ENCODE measurements at places on chromosomes 2 and 18. TPM values are rescaled to one million over a fixed set of nuclear protein-coding genes. Genes with fewer than 3 reads are reported as not detected.

DNA sequence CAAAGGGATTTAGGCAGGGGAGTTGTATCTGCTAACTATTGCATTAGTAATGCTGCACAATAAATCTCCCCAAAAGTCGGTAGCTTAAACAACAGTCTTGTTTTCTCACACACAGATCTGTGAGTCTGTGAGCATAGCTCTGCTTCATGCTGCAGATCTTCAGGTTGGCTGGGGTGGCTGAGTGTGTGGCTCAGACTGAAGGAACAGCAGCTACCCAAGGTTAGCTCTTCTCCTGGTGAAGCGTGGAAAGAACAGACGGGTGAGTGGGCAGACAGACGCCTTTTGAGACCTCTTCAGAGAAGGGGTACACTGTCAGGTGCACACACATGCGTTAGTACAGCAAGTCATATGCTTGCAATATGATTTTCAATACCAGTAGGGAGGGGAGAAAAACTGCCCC, 3.9 kb upstream of the CCDC85A start:
- H3K27ac ChIP-seq, result no peak overlapping the region
- H3K4me1 ChIP-seq, result no peaks in the 10 kb centered on the region
- no peaks in the 10 kb centered on the region for H3K36me3 ChIP-seq
- DNase-seq, result no peak
- H3K4me3 ChIP-seq, result no peak overlapping the region

DNA sequence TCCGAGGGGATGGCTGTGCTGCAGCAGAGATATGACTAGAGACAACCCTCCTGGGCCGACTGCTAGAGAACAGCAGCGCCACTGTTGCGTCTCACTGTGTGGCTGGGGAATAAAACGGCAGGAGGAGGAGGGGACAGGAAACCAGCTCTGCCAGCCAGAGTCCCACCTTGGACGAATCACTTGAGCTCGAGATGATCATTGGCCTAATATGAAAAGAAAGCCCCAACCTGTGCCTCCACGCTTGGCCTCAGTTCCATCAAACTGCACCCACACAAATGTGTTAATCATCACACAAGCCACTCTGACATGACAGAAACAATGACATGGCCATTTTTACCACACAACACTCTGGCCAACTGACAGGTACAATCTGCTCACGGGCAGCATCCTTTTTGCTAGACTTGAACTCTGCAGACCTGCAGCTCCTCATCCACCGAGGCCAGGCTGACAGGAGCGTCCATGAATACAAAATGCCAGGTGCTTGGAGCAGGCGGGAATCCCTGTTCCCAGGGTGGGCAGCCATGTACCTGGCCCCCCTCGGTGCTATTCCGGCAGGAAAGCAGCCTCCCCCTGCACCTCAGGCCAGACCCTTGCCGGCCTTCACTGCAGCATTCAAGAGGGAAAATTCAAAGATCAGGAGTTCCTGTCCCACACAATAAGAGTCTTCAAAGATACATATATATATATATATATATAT, 52.3 kb downstream of the PARD6G start:
- H3K4me1 ChIP-seq, result no peaks in the 10 kb centered on the region
- no peaks in the 10 kb centered on the region for H3K27me3 ChIP-seq
- no peak overlapping the region for H3K4me3 ChIP-seq

Gene NETO1
- not detected for total RNA-seq

DNA sequence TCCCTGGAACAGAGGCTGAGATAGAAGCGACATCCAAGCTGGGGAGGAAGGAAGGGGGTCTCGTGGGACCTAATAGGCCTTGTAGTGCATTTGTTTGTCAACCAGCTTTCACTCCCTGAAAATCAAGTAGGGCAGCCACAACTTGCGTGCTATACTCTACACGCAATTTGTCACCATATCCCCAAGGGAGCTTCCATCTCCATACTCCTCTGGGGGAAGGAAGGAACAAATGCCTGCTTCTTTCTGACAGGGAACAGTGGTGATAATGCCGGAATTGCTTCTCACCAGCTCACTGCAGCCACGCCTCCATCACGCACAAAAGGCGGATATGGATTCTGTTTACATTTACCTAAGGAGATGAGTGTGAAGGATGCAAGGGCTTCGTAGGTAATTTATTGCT, 213.4 kb downstream of the TMEM163 start:
- DNase-seq, result no peak
- no peaks in the 10 kb centered on the region for H3K36me3 ChIP-seq
- no peaks in the 10 kb centered on the region for H3K4me1 ChIP-seq
- no peak overlapping the region for H3K4me3 ChIP-seq
- no peaks in the 10 kb centered on the region for H3K27me3 ChIP-seq

Gene VRK2
- 6.8 TPM for total RNA-seq

DNA sequence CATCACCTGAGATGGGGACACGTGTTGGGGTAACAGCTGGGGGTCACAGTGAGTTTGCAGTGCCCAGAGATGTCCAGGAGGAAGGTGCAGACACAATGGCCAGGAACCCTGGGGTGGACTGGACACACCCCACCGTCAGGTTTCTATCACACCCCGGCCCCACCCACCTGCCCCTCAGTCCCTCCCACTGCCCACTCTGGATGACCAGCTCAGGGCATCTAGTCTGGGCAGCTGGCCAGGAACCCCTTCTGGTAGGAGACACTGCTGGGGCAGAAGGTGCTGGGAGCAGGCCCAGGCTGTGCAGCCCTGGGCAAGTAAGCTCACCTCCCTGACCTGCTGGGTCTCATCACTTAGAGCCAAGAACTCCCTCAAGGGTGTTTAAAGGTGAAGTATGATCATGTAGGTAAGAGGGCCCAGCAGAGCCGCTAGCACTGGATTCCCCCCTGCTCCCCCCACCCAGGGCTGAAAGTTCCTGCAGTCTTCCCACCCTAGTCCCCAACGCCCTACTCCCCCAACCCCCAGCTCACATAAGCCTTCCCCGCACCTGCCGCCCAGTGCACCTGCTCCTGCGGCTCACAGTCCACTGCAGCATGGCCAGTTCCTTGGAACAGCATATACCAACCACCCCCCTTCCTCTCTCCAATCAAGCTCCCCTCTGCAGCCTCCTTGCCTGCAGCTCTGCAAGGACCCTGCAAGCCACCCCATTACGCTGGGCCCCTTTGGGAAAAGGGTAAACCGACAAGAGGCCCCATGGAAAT, 17.3 kb downstream of the BIN1 start:
- peaks cover 55% of the 10 kb centered on the region for H3K4me1 ChIP-seq
- no peak overlapping the region for H3K4me3 ChIP-seq
- no peak overlapping the region for H3K27ac ChIP-seq
- no peaks in the 10 kb centered on the region for H3K27me3 ChIP-seq
- 0 out of 2 replicates have a peak, but pooled peaks cover 3% of the 10 kb centered on the region for H3K36me3 ChIP-seq

Gene ESPNL
- total RNA-seq, result 2.6 TPM

Gene STK16
- 12.7 TPM for total RNA-seq

- H3K4me1 ChIP-seq, result peaks cover 16% of the 10 kb centered on the region
- no peak overlapping the region for H3K4me3 ChIP-seq
- H3K36me3 ChIP-seq, result no peaks in the 10 kb centered on the region
These were observed 71.3 kb upstream of the TEX51 start for GRCh38 chr2:126827371-126827770.

Gene SERPINB13
- not detected for total RNA-seq

DNA sequence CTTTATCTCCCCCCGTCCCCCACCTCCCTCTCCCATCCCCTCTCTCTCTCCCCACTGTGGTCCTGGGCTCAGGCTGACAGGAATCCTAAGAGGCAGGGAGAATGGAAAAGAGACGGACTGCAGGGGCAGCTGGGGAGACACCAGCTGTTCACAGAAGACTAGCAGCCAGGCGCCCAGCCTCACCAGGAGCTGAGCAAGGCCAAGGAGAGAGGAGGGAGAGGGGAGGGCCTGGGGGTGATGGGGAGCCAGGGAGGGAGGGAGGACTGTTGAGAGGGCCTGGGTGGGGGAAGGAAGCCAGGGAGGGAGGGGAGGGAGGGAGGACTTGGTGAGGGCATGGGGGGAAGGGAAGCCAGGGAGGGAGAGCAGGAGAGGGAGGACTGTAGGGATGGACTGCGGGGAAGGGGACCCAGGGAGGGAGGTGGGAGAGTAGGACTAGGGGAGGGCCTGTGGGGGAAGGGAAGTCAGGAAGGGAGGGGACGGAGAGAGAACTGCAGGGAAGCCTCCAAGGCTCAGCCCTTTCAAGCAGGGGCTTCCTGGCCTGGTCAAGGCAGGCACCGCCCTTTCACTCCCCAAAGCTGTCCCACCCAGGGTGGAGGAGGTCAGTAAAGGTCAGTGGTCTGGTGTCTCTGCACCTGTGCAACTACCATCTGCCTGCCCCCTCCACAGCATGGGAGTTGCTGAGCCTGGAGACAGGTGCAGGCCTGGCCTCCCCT, 517.7 kb upstream of the MYT1L start:
- H3K4me1 ChIP-seq, result no peaks in the 10 kb centered on the region
- no peaks in the 10 kb centered on the region for H3K36me3 ChIP-seq
- no peak overlapping the region for H3K27ac ChIP-seq
- H3K4me3 ChIP-seq, result no peak overlapping the region

DNA sequence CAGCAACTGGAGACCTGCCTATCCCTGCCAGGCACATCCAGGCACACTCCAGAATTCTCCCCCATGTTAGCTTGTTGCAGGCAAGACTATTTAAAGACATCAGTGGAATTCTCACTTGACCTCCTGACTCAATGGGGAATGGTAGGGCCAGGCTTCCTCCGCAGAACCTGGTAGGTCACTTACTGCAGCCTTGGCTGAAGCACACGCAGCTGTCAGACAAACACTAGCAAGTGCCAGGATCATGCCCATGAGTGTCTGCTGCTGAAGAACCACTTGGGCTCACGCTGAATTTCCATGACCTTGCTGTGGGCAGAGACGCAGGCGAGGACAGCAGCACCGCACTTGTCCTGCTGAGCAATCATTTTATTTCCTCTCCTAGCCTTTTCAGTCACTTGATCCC, 3.2 kb downstream of the LRRC30 start:
- no peak overlapping the region for H3K27ac ChIP-seq
- H3K4me3 ChIP-seq, result no peak overlapping the region
- no peaks in the 10 kb centered on the region for H3K36me3 ChIP-seq
- peak; percentile 1 for DNase-seq

GRCh38 chr2:75456111-75456510, 104.6 kb downstream of the EVA1A start:
- no peak overlapping the region for H3K4me3 ChIP-seq
- peaks cover 6% of the 10 kb centered on the region for H3K27me3 ChIP-seq
- DNase-seq, result no peak
- H3K4me1 ChIP-seq, result no peaks in the 10 kb centered on the region

Gene ADAM17
- total RNA-seq, result 26.2 TPM

DNA sequence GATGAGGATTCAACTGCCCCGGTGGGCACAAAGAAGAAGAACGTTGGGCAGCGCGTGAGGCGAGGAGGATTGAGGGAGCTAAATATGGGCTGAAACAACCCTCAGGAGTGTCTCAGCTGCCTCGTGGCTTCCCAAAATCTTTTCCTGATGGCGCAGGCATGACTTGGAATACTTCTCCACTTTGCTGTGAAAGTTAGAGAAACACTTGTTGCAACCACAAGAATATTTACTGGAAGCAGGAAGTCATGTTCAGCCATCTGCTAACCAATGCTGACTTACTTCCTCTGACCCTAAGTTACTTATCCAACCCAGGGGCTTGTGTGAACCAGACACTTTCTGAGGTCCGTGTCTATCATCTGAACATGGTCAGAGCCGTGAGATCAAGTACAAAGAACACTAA, 148.8 kb downstream of the ARL4C start:
- no peaks in the 10 kb centered on the region for H3K36me3 ChIP-seq
- no peak overlapping the region for H3K27ac ChIP-seq
- no peaks in the 10 kb centered on the region for H3K27me3 ChIP-seq

Gene ABCA12
- 0.03 TPM for total RNA-seq

Gene HRH4
- total RNA-seq, result not detected

- no peaks in the 10 kb centered on the region for H3K27me3 ChIP-seq
- H3K4me1 ChIP-seq, result no peaks in the 10 kb centered on the region
- no peak overlapping the region for H3K4me3 ChIP-seq
- DNase-seq, result no peak
- H3K36me3 ChIP-seq, result no peaks in the 10 kb centered on the region
- H3K27ac ChIP-seq, result no peak overlapping the region
These were observed 137.7 kb upstream of the APCDD1 start for GRCh38 chr18:10316778-10317177.

- no peaks in the 10 kb centered on the region for H3K27me3 ChIP-seq
- DNase-seq, result peak; percentile 66
- H3K36me3 ChIP-seq, result 0 out of 2 replicates have a peak, but pooled peaks cover 4% of the 10 kb centered on the region
- peak overlapping the region; percentile 86 for H3K27ac ChIP-seq
- H3K4me1 ChIP-seq, result peaks cover 55% of the 10 kb centered on the region
These were observed 232.8 kb downstream of the KLHL29 start for GRCh38 chr2:23617811-23618215.

DNA sequence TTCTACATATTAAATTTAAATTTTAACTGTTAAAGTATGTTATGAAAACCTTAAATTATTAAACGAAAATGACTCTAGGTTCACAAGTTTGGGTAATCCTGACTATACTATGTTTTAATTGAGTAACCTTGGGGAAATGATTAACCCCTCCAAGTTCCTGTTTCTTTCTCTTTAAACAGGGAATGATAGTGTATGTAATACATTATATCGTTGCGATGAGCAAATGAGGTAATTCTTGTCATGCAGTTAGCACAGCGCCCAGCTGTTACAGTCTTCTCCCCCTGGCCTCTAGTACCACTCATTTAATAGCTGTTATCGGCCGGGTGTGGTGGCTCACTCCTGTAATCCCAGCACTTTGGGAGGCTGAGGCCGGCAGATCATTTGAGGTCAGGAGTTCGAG, 80.4 kb downstream of the MTA3 start:
- no peak for DNase-seq
- H3K27ac ChIP-seq, result no peak overlapping the region
- H3K27me3 ChIP-seq, result no peaks in the 10 kb centered on the region
- H3K4me1 ChIP-seq, result peaks cover 2% of the 10 kb centered on the region
- H3K4me3 ChIP-seq, result no peak overlapping the region
- peaks cover 18% of the 10 kb centered on the region for H3K36me3 ChIP-seq

DNA sequence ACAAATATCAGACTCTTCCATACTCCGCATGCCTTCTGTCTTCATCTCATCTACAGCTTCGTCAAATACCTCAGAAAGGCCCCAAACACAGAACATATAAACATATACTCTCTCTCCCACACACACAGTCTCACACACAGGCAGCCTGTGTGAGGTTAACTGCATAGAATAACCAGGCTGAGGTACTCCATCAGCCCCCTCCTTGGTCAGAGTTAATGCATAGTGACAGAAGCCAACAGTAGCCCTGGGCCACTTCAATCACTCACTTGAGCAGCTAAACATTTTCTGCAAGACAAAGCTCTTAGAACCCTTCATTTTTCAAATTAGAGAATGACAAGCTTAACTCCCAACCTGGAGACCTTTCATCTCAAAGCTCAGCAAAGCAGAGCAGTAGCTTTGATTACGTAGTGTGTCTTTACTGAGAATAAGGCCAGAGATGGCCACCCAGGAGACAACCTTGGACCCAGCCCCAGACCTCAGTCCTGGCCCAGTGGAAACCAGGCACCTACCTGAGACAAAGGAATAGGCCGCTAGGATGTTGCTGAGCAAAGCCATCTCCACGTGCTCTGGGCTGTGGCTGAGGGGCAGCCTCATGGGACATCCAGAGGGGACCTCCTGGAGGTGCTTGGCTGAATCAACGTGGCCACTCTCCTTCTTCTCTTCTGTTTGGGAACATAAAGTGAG, 43.0 kb downstream of the EVA1A start:
- no peak overlapping the region for H3K27ac ChIP-seq
- H3K4me1 ChIP-seq, result no peaks in the 10 kb centered on the region
- no peaks in the 10 kb centered on the region for H3K36me3 ChIP-seq

GRCh38 chr2:175161-175786, 88.6 kb downstream of the SH3YL1 start:
- no peak overlapping the region for H3K4me3 ChIP-seq
- H3K27me3 ChIP-seq, result no peaks in the 10 kb centered on the region
- H3K36me3 ChIP-seq, result no peaks in the 10 kb centered on the region
- no peak for DNase-seq
